Astrocyte of the cerebellum (primary cell): ENCODE measurements at places on chromosomes 12 and 14.

- DNase-seq = no peak
These were observed 9.8 kb upstream of the KDM2B start for GRCh38 chr12:121590476-121591143.

DNA sequence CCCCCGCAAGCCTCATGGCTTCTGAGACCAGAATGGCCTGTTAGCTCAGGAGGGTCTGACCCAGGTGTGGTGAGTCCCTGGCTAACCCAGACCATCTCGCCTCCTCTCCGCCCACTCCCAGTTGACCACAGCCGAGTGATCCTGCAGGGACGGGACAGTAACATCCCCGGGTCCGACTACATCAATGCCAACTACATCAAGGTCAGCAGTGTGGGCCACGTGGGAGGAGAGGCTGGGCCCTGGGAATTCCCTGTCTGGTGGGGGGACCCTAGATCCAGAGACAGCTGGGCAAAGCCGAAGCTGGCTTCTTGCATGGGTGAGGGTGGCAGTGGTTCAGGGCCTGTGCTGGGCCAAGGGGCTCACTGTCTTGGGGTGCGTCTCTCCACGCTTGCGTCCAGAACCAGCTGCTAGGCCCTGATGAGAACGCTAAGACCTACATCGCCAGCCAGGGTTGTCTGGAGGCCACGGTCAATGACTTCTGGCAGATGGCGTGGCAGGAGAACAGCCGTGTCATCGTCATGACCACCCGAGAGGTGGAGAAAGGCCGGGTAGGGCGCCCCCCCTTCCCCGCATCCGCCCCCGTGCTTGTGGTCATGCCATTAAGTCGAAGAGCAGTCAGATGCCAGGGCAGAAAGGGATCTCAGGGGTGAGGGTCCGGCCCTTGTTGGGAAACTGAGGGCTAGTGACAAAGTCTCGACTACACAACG is 5.0 kb downstream of the PTPN6 start:
- DNase-seq = no peak

- peak; percentile 61 for DNase-seq
These were observed 46.8 kb downstream of the TMEM117 start for GRCh38 chr12:43882578-43883178.

- no peak for DNase-seq
These were observed 8.3 kb upstream of the PPFIBP1 start for GRCh38 chr12:27515671-27516070.
